Brain microvascular endothelial cell (primary cell): ENCODE measurements at places on chromosomes 12 and 14.

DNA sequence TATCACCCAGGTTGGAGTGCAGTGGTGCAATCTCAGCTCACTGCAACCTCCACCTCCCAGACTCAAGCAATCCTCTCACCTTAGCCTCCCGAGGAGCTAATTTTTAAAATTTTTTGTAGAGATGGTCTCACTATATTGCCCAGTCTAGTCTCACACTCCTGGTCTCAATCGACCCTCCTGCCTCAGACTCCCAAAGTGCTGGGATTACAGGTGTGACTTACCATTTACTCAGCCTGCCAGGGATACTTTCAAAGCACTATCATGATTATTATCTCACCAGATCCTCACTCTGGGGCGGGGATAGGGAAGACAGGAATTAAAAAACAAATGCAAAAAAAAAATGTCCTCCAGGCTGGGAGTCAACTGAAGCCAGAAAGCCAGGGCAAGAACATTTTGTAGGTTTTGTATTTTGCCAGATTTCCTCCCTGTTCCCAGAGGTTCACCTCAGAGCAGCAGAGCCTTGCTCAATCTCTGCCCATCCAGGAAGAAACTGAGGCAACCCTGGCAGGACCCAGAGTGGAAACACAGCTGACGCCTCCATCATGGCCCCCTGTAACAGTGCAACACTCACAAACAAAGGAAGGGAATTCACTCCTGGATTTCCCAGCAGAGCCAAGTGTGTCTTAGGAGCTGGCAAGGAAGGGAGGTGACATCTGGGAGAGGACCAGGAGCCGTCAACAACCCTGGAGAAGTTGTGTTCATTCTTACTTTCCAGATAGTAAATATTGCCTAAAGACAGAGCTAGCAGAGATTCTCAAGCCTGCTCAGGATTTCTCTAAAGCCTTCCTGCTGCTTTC lies 73.9 kb downstream of the IRF2BPL start:
- no peak for DNase-seq

- no peak for DNase-seq
Measured at GRCh38 chr12:93043192-93043876, 114.2 kb upstream of the EEA1 start.

- no peak for DNase-seq
Measured at GRCh38 chr12:4628406-4628805, 20.4 kb downstream of the AKAP3 start.

- no peak for DNase-seq
Measured at GRCh38 chr14:92755495-92755894, 7.1 kb upstream of the LGMN start.

- peak; percentile 40 for DNase-seq
Measured at GRCh38 chr12:62006076-62006732, 254.0 kb upstream of the USP15 start.

DNA sequence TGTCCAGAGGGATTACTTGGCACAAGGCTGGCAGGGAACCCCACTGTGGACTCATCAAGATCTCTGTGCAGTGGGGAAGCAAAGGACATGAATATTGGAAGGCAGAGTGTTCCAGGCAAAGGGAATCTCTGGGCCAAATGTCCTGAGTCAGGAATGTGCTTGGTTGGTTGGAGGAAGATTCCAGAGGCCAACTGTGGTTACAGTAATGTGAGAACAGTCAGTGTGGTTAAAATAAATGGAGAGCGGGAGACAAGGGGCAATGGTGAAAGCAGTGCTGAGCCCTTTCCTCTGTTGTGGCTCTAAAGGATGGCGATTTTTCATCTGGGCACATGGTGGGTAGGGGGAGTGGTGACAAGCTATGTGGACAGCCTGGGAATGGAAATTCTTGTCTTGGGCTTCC lies 948.2 kb downstream of the BCL11B start:
- no peak for DNase-seq

DNA sequence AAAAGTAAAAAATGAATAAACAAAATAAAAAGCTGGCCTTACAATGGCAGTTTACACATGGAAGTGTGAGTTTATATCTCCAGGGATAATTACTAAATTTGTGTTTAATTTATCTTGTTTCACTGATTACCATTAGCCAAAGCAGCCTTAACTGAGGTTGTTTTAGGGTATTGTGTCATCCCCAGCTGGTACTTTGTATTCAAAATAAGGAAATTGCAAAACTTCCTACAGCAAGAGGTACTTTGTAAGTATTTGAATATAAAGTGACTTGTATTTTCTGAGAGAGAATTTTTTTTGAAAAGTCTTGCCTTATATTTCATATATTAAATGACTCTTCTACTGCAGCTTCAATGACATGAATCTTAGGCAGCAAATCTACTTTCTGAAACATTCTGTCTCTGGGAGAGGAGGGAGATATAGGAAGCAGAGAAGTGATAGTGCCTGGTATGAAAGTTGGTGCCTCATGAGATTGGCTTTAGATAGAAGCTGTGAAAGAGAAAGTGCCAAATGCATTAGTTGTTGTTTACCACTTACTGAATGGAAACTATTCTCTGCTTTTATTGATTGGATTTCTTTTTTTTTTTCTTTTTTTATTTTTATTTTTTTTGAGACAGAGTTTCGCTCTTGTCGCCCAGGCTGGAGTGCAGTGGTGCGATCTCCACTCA lies 6.7 kb downstream of the FNTB start:
- DNase-seq, result no peak

DNA sequence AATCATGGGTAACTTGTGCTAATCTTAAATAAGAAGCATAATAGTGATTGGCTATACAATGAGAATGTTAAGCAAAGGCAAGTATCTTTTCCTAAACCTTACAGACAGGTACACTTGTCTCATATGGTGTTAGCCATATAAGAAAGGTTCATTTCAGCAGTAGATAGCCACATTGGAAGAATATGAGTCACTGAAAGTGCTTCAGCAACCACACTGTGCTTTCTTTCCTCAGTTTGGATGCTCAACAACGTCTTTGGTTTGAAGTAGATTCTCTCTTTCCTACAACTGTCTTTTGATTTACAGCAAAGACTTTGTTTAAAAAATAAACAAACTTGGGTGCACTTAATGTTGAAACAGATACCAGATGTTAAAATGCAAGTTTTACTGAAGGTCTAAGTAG lies 8.9 kb downstream of the DDHD1 start:
- DNase-seq, result no peak

DNA sequence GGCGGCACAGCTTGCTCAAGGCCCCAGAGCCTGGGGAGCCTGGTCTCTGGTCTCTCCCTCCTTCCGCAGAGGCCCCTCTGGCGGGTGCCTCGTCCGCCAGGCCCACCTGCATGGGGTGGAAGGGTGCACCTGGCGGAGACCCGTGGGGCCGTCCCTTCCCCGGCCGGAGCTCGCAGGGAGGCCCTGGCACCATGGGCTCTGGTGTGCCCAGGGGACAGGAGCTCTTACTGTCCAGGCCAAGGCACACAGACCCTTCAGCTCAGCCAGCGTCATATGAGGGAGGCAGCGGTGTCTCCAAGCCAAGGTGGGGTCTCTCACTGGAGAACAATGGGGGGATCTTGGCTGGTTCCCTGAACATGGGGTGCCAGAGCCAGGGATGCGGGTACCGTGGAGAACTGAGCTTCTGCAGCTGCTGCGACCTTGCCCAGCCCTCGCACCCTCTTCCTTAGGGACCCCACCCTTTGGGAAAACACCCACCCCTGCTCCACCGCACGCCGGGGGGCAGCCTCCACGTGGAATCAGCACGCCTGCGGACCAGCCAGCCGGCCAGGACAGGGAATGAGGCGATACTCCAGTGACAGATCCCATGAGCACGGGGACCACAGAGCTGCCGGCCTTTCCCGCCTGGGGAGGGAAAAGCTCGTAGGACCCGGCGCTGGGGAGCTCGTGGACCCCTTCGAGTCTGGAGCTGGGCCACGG lies 25.7 kb upstream of the GALNT9 start:
- no peak for DNase-seq

- no peak for DNase-seq
Measured at GRCh38 chr14:81450100-81450531, 50.0 kb upstream of the STON2 start.

DNA sequence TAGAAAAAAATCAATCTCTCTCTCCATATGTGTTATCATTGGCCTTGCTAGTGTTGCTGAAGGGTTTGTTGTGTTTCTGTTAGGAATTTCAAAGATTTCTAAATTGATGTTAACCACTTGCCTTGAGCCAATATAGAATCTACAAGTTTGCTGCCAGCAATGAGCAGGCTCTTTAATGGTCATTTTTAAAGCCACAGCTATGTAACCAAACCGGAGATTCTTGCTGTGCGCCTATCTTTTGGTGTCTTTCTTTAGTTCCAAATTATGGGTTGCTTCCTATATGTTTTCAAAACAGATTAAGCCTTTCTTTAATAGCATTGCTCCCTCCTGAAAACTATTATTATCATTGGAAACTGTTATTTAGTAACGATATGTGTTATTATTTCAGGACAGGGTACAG lies 545.7 kb downstream of the DIO2 start:
- DNase-seq, result no peak

- no peak for DNase-seq
Measured at GRCh38 chr12:68334132-68334531, 2.0 kb upstream of the MDM1 start.

DNA sequence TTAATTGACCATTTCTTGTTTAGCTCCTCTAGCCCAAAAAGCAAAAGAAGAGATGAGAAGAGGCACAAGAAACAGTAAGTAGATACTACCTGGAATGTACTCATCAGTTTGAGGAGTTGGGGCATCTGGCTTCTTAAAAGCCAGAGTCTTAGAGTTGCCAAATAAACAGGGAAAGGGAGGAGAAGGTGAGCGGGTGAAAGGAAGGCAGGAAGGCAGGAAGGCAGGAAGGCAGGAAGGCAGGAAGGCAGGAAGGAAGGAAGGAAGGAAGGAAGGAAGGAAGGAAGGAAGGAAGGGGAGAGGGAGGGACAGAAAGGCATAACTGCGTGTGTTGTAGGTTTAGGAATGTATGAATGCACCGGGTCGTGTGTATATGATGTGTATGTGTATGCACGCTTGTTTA lies 56.7 kb upstream of the HSPB8 start:
- DNase-seq, result no peak

DNA sequence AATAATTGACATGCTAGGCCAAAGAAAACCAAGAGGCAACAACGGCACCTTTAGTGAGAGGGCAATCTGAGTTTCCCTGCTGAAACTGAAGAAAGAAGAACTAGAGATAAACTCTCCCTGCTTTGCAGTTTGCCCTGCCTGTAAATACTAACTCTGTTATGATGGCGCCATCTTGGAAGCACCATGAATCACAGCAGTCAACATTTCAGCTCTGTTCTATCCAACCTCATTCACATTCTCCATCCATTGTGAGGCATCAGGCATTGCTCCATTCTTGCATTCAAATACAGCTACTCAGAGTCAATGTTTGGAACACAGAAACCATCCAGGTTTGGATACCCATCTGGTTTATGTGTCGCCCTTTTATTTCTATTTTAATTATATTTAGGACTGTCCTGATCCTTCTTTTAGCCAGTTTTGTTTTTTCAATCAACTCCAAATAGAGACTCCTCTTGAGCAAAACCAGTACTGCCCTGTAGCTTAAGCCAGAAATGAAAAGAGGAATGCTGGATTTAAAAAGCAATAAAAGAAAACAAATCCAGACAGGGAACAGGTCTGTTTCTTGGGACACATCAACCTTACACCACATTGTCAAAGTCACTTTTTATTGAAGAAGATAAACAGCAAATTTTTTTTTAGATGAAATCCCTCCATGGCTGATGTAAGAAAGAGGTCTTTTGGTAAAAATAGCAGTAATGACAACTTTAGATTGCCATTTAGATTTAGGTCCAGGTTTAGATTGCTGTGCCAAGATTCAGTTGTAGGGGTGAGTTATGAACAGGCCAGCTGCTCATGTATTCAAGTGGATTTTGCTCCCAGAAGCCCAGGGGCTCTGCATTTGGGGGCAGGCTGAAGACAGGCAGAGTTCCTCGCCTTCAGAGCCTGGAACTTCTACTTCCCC lies 33.3 kb upstream of the PPM1A start:
- no peak for DNase-seq

GRCh38 chr14:102256716-102257115 lies 48.2 kb downstream of the MOK start:
- DNase-seq, result no peak

- DNase-seq, result no peak
Measured at GRCh38 chr14:78074561-78074960, 95.6 kb upstream of the NRXN3 start.

- no peak for DNase-seq
Measured at GRCh38 chr12:34393821-34394150, 371.5 kb downstream of the ALG10 start.

DNA sequence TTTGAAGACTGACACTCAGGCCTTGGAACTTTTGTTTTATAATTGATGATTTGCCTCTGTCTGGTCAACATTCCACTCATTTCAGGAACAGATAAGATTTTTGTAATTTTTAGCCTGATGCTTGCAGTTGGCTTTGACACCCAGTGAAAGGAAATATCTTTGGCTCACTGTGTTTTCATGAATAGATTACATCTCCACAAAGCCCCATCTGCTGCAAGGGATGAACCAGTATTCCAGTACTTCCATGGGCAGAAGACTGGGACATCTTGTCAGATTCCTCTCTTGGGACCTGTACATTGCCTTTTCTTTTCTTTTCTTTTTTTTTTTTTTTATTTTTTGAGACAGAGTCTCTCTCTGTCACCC lies 28.4 kb downstream of the GSG1 start:
- peak; percentile 11 for DNase-seq

GRCh38 chr12:124779161-124780141 lies 84.2 kb downstream of the SCARB1 start:
- DNase-seq, result no peak

DNA sequence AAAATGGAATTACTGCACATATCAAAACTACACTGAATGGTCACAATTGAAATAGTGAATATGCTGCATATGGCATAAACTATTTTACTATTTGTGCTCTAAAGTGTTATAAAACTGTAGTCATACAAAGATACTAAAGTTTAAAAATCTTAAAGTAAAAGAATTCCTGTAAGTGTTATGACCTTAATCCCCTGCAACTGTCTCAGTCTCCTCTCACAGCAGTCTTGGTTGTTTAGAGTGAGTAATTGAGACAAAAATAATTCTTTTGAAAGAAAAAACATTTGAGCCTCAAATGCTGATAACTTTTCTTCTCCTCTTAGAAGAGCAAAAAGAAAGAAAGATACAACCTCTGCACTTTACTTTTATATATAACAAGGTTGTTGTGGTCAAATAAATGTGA lies 99.9 kb downstream of the SYT1 start:
- no peak for DNase-seq

DNA sequence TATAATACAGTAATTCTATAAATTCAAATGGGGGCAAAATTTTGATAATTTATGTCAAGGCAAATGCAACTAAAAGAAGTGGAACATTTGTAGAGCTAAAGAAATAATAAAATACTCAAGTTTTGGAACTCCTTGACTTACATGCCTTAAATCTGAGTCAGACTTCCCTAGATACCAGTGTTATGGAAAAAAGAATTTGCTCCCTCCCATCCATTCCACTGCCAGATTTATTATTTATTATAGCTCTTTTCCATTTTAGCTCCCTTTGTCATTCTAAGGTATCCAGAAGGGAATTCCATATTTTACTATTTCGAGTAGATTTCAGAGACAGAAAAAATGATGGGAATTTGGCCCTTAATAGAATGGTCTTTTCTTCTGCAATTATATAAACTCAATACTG lies 44.0 kb downstream of the RHOJ start:
- DNase-seq, result no peak
